SHP77 (cell line): ENCODE measurements at places on chromosomes 3 and 15.

GRCh38 chr3:177603148-177603603 lies 405.9 kb upstream of the TBL1XR1 start:
- no peak for DNase-seq

- DNase-seq = peak; percentile 42
Measured at GRCh38 chr3:128488991-128489673, 3.9 kb downstream of the GATA2 start.

GRCh38 chr3:194158942-194159439 lies 23.0 kb downstream of the HES1 start:
- no peak for DNase-seq

DNA sequence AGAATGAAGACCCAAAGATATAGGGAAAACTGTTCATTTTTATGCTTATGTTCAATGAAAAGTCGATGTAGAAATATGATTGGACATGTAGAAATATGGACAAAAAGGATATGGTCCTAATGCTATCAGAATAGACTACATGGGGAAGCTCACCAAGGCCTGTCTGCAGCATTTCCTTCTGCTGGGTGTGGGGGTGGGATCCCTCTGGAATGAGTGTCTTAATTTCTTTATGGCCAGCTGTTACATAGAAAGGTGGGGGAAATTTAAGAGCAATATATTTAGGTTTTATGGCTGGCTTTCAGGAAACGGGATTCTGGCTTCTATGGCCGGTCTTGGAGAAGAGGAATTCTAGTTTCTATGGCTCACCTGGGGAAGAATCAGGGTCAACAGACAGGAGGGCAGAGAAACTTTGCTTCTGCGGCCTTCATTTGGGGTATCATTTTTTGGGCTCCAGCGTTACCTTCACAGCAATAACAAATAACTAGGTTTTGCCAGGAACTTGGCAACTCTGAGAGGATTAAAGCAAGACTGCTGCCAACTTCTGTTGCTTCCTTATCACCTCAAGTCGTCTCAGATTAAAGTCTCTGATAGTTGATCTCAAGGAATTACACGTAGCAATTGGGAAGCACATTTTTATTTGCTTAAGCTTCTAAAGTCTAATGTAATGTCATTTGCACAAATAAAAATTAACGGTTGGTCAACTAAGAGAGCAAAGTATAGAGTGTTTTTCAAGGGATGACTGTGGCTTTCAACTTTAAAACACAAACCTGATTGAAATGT lies 57.0 kb upstream of the GATM start:
- DNase-seq = no peak

DNA sequence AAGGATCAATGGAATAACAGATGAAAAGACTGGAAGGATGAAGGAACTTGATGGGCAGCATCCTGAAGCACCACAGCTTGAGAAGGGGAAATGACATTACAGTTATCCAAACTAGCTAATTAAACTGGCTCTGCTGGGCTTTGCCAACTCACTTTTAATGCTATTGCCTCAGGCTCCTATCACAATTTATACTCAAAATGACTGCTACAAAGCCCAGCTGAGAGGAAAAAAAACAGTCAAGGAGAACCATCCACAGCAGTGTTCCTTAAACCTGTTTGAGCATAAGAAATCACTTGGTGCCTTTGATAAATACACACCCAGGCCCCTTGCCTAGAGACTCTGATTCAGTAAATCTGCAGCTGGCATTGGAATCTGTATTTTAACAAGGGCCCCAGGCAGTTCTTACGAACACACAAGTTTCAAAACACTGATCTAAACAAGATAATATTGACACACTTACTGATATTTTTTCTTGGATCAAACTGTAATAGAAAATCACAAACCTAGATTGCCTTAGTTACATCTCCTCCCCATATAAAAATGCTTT lies 85.8 kb downstream of the MB21D2 start:
- DNase-seq = no peak

GRCh38 chr3:12472796-12473195 lies 11.5 kb upstream of the TSEN2 start:
- no peak for DNase-seq

- no peak for DNase-seq
Measured at GRCh38 chr3:58691997-58692396, 25.4 kb upstream of the FAM3D start.

DNA sequence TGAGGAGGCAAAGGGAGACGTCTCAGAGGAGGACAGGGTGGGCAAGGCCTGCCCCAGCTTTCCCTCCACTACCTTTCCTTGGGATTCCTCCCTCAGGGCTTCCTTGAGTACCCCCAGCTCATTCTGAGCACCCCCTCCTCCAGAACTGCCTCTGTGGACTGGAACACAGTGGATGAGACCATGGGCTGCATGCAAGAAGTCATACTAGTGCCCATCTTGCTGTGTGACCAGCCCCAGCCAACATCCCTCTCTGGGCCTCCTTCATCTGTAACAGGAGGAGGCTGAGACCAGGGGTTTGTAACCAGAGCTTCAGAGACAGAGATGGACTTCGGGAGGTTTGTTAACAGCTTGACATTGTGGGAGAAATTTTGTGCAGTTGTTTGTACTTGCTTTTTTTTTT lies 25.6 kb downstream of the FEM1B start:
- no peak for DNase-seq

DNA sequence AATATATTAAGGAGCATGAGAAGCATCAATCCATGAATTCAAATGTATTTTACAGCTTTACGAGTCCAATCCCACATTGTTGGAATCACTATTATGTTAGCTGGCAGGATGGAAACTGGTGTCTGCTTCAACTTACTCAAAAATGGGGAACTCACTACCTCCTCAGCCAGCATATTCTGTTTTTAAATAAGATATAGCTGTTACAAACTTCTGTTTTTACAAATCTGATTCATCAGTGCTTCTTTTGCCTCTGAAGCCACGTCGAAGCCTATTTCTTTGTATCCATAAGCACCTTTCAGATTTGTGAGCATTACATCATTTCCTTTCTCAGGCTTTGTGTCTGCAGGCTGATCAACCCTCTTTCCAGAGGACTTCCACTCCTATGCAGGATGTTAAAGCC lies 105.9 kb downstream of the TPRG1 start:
- no peak for DNase-seq

DNA sequence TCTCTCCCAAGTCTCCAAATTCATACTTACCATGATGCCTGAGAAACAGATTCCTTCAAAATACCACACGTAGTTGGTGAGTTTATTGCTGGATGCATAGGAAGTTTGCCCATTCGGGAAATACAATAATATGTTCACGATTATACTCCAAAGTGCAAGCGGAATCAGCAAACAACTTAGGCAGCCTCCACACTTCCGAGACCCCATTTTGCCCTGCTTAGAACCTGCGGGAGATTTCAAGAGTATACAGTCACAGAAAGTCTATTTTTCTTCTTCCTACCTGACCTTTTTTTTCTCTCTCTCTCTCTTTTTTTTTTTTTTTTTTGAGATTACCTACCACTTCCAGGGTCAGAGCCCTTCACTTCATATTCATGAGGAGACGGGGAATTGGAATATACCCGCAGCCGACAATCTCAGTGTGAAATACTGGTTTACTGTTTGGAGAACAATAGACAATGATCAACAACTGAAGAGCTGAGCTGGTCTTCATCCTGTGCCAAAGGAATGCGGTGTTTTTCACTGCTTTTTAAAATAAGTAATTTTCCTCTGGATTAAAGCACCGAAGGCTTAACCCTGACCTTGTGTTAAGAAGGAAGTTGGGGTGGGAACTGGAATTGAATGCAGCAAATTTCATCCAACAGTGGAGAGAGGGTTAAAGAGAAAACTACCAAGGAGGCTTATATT lies at the start of gene TM4SF18:
Gene TM4SF18 (minus strand): TSS at position 461 of the 684 bp plus-strand sequence. CDS start 254 bp downstream, at position 207.
- DNase-seq = no peak

GRCh38 chr15:33357845-33358244 lies 47.1 kb downstream of the RYR3 start:
- no peak for DNase-seq

DNA sequence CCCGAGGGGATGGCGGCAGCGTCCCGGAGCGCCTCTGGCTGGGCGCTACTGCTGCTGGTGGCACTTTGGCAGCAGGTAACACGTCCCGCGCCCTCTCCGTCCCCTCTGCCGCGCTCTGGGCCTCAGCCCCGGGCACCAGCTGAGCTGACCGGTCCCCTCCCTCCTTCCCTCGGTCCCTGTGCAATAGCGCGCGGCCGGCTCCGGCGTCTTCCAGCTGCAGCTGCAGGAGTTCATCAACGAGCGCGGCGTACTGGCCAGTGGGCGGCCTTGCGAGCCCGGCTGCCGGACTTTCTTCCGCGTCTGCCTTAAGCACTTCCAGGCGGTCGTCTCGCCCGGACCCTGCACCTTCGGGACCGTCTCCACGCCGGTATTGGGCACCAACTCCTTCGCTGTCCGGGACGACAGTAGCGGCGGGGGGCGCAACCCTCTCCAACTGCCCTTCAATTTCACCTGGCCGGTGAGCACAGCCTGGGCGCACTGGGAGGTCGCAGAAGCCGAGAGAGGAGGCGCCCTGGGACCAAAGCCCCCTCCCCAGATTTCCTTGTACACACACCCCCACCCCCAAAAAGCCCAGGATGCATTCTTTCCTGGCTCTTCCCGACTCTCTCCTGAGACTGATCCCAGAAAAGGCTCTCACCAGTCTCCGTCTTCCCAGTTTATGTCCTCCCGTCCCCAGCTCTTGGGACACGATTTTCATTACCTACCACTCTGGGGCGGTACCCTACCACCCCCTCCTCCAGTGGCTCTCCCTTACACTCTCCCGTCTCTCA lies 705 bp downstream of the DLL4 start:
- peak; percentile 51 for DNase-seq

- DNase-seq = no peak
Measured at GRCh38 chr15:38176155-38176554, 76.5 kb upstream of the SPRED1 start.

- no peak for DNase-seq
Measured at GRCh38 chr15:78064544-78064943, 13.0 kb downstream of the TBC1D2B start.
